ENCODE measurements at places on chromosomes 16 and 17.

DNA sequence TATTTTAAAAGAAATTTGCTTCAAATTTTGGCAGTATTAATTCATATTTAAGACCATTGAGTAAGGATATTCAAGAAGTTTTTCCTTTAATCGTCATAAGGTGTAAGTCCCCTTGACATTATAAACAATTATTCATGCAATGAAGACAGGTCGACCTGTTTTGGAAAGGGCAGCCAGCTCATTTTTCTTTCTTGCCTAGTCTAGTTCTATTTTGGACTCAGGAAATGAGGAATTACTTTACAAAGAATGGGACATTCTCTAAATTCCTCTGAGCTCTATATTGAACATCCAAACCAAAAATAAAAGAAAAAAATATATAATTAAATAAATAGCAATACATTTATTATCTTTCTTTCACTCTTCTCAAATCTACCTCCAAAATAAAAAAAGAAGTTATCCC lies 595.6 kb upstream of the KIF2B start:
- DNase-seq, result no peak

DNA sequence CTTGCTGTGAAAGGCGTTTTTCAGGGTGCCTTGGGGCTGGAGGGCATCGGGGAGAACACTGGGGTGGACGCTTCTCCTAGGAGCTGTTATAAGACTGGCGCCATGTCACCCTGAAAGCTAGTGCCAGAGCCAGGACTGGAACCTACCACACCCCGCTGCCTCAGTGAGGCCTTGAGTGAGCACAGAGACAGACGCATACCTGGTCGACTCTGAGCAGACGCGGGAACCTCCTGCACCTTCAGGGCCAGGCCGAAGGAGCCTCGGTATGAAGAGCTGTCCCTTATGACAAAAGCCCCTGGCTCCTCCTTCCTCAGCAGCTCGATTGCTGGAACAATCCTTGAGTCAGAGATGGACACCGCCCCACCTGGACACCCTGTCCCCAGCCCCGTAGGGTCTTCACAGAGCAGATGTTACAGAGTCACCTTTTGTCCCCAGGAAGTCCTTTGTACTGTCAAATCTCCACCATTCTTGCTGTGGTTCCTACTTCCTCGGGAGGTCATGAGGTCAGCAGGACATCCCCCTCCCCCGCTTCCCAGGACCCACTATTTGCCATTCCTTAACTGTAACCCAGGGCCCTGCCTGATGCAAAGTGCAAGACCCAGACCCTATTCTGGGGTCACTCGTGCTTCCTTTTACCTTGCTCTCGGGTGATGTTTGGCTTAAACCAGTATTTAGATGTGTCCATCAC lies 17.0 kb downstream of the TNS4 start:
- no peak for DNase-seq

GRCh38 chr17:55735731-55736405 lies 13.2 kb upstream of the TMEM100 start:
- DNase-seq, result no peak

DNA sequence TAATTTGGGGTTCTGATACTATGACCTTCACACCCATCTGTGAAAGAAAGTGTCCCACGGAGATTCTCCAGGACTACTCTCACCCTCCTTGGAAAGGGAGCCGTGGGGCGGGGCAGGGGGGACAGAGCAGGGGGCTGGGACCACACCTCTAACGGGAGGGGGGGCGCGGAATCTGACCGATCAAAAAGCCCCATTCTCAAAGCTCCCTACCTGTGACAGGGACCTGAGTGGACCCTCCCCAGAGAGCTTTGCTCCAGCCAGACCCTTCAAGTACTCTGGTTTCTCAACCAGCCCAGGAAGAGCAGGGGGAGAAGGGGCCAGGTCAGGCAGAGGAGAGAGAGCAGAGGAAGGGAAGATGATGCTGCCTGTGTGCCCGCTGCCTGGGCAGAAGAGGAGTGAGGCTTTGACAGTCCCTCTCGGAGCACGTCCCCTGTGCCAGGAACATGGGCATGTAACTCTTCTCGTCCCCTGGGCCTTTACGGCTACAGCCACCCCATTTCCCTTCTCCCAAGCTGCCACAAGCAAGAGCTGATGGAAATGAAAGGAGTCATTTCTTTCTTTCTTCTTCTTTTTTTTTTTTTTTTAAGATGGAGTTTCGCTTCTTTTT lies 682 bp downstream of the XAF1 start:
- DNase-seq, result peak; percentile 8

GRCh38 chr17:56909742-56910508 lies 3.9 kb downstream of the TRIM25 start:
- no peak for DNase-seq

DNA sequence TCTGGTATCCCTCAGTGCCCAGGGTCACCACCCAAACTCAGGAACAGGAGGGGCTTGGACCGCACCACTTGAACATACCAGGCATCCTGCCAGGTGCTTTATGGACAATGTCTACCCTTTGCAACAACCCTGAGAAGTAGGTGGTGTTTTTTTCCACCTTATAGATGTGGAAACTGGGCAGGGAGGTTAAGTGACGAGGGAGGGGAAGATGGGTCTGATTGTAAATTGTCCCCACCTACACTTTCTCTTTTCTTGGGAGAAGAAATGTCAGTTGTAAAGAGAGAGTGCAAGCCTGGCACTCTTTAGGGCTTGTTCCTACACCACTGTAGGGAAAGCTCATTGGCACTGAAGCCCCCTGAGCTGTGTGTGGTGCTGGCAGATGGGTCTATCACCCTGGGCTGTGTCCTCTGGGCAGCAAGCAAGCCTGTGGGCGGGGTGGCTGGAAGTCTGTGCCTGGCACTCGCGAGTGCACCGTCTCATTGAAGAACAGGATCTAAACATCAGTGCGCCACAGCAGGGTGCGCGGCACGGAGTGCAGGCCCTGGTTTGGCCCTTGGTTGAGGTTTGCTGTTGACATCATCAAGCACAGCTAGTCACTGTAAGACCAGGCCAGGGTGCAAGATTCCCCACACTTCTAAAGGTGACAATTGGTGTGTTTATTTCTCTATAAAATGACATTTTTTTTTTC lies 15.1 kb downstream of the NOD2 start:
- DNase-seq, result no peak
